ENCODE measurements at places on chromosomes 16 and 17. TPM values are rescaled to one million over a fixed set of nuclear protein-coding genes. Genes with fewer than 3 reads are reported as not detected.

The LRRC37B gene
- 39.6 TPM for polyA plus RNA-seq

The TMEM204 gene
- polyA plus RNA-seq: not detected

The TNFRSF13B gene
- polyA plus RNA-seq: not detected

The KRT35 gene
- polyA plus RNA-seq: not detected

The AOC2 gene
- polyA plus RNA-seq: 1.8 TPM

The MLKL gene
- polyA plus RNA-seq: not detected

The GP1BA gene
- not detected for polyA plus RNA-seq

The CCL8 gene
- polyA plus RNA-seq: not detected

The SOX9 gene
- polyA plus RNA-seq: 0.68 TPM

The KREMEN2 gene
- polyA plus RNA-seq: 0.71 TPM

The IRF8 gene
- not detected for polyA plus RNA-seq

The FNDC8 gene
- not detected for polyA plus RNA-seq

The VAC14 gene
- polyA plus RNA-seq: 8.6 TPM

The TMEM88 gene
- 6.7 TPM for polyA plus RNA-seq

The NKIRAS2 gene
- polyA plus RNA-seq: 69.9 TPM

The THAP11 gene
- polyA plus RNA-seq: 50.7 TPM

The SRL gene
- not detected for polyA plus RNA-seq

The ZPBP2 gene
- polyA plus RNA-seq: not detected

The UMOD gene
- polyA plus RNA-seq: not detected

The AIPL1 gene
- not detected for polyA plus RNA-seq

The TBX2 gene
- not detected for polyA plus RNA-seq

The KRTAP2-3 gene
- polyA plus RNA-seq: not detected

The MAP3K14 gene
- polyA plus RNA-seq: 6.7 TPM

The SCGB1C2 gene
- not detected for polyA plus RNA-seq

The SLC38A8 gene
- polyA plus RNA-seq: not detected

The CTRL gene
- 3.2 TPM for polyA plus RNA-seq

The DPEP2 gene
- not detected for polyA plus RNA-seq

The CBX2 gene
- polyA plus RNA-seq: 16.9 TPM

The KRTAP3-2 gene
- not detected for polyA plus RNA-seq

The ARHGAP44 gene
- polyA plus RNA-seq: 8.1 TPM

The AANAT gene
- not detected for polyA plus RNA-seq

The PLCG2 gene
- polyA plus RNA-seq: 0.08 TPM

The CFAP119 gene
- polyA plus RNA-seq: 17.0 TPM

The NPIPB9 gene
- 3.5 TPM for polyA plus RNA-seq

The CCNF gene
- 5.2 TPM for polyA plus RNA-seq
